ENCODE measurements at places on chromosomes 6 and 20.

DNA sequence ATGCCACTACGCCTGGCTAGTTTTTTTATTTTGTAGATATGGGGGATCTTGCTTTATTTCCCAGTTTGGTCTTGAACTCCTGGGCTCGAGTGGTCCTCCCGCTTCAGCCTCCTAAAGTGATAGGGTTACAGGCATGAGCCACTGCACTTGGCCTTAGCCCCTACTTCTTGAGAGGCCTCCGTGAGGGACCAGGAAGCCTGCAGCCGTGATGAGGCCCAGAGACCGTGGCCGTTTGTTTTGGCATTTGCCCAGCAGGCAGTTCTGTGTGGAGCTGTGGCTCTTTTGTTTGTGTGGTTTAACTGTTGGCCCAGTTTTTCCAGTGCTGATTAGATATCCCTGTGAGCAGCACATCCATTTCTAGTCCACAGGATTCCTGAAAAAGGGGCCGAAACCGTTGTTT is 39.8 kb downstream of the SRSF3 start:
- no peak for DNase-seq

DNA sequence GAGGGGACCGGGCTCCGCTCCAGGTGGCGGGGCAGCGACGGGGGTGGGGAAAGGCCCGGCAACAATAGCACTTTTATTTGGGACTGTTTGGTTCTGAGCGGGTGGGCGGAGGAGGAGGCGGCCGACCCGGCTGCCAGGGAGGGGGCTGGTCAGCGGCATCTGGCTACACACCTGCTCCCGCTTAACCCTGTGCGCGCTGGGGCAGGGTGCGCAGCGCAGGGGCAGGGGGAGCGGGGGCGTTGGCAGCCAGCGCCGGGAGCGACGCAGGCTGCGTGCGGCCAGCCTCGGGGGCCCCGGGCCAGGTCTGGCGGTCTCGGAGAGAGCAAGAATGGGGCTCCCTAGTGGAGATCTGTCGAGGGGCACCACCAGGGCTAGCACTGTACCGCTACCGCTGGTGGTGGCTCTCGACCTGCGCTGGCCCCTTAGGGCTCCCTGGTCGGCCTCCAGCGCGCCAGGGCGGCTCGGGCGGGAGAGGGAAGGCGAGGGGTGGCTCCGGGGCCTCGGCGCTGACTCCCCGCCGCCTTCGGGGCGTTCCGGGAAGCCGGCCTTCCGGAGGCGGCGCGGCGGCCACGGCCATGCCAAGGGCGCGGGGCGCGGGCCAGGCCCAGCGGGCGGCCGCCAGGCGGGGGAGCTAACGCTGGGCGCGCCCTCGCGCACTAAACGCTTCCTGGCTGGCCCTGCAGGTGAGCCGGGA is 92.4 kb downstream of the NCR2 start:
- DNase-seq: peak; percentile 63

DNA sequence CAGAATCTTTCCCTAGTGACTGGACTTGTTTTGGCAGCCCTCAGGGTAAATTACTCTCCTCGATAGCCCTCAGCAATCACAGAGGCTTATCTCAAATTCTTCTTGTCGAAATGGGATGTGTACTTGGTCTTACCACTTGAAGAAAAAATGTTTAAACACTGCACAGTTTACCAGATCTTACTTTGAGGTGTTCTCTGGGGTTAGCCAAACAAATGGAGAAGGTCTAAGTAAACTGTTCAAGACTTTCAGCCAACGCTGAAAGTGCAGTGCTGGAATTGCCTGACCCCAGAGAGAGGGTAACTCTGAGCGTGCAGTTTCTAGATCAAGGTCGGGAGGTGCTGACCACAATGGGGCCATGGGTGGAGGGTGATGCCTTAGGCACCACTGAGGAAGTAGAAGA is 39.2 kb downstream of the MYLIP start:
- no peak for DNase-seq

GRCh38 chr6:135022050-135022697 is 32.4 kb downstream of the HBS1L start:
- DNase-seq: no peak

DNA sequence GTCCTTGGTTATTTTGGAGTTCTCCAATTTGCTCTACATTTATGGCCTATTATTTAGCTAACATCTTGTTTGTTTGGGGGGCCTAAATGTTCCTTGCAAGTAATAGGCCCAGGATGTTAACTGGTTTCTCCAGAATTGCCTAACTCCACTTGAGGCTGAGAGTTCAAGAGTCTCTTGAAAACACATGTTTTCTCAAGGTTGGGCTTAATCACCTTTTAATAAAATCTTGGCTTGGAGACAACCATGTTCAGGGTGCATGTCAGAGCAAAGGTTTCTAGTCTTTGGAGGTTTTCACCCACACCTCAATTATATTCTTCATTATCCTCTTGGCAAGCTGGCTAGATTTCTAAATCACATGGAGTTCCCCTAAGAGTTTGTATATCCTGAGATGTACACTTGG is 54.2 kb downstream of the KLHL31 start:
- DNase-seq: no peak

- DNase-seq: no peak
Observed at GRCh38 chr6:13373488-13373886, 45.1 kb upstream of the TBC1D7 start.

- no peak for DNase-seq
Observed at GRCh38 chr6:35341557-35341956, 801 bp upstream of the PPARD start.

GRCh38 chr6:142695016-142695415 is 250.0 kb downstream of the HIVEP2 start:
- DNase-seq: no peak

DNA sequence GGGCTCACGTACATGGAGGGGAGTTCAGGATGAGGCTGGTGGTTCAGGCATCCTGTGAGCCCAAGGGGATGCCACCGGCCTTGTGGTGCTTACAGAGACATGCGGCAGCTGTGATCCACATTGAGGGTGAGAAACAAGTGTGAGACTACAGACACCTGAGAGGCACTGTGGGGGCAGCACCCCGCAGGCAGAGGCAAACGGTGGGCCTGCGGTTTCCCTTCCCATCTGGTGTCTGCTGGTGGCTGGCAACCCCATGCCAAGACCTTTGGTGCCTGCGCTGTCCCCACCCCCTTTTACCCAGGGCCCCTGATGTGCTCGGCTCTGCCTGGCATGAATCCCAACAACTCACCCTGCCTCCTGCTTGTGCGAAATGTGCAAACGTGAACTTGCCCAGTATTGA is 42.0 kb downstream of the ERMARD start:
- DNase-seq: no peak

DNA sequence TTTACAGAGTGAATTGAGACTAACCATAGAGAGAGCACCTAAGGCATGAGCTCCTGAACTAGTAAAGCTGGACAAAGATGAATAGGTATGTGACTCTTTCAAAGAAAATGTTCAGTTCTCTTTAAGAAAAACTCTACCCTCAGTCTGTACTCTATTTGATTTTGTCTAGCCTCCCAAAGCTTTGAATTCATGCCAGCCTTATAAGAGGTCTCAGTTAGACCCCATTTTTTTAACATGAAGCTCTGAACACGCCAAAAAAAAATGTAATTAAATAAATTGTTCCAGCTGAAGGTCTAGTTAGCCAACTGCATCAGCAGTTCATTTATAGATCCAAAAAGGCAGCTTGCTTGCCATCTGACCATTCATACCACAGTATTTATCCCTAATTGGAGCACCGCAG is 71.6 kb downstream of the COL9A1 start:
- DNase-seq: no peak

GRCh38 chr6:165716886-165717285 is 53.8 kb upstream of the PDE10A start:
- no peak for DNase-seq

DNA sequence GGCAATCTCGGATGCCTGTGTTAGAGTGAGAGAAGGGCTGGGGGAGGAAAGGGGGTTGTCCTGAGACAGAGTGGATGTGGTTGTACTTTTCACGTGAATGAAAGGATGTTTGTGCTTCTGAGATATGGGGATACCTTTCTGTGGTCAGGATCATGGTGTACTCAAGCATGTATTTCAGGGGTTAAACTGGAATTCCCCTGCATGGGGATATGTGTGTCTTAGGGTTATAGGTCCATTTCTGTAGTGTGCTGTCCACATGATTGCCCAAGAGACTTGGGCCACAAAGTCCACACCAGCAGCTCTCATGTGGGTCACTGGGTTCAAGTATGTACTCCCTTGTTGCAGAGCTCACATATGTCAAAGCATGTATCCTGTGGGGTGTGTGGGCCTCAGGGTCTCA is 10.5 kb downstream of the SYNGAP1 start:
- DNase-seq: no peak

GRCh38 chr6:3088968-3089367 is 20.7 kb downstream of the RIPK1 start:
- no peak for DNase-seq

GRCh38 chr6:39083231-39083634 is 31.8 kb downstream of the SAYSD1 start:
- no peak for DNase-seq

DNA sequence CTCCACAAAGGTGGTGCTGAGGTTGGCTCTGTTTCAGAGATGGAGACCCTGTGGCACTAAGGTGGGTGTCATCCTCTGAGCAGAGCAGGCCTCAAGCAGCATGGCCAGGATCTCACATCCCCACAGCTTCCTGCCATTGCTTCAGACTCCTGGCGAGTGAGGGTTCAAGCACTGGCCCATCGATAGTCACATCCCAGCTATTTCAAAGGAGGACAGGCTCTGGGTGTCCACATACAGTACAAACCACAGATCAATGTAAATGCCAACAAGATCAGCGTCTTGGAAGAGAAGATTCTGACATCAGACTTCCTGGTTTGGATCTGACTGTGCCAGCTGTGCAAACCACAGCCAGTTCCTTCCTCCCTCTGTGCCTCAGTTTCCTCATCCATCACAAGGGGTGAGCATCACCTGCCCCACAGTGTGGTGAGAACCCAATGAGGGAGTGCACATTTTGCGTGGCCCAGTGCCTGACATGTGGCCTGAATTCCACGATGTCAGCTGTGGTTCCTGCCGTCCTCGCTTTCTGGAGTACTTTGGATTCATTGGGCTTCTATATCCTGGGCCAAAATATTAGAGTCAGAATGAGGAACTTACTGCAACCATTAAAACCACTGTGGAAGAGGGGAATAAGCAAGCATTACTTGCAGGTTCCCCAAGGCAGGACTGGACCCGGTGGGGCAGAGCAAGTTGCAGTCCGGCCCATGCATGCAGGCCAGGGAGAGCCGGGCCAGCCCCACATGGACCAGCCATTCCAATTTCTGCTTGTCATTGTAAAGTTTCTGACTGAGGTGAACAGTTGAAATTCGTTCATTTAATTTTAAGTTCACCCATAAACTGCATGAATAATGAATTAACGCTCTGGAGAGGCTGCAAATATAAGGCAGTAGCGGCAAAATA is 236.0 kb downstream of the TTLL2 start:
- DNase-seq: no peak

- DNase-seq: no peak
Observed at GRCh38 chr6:167089243-167090142, 33.4 kb upstream of the CCR6 start.

DNA sequence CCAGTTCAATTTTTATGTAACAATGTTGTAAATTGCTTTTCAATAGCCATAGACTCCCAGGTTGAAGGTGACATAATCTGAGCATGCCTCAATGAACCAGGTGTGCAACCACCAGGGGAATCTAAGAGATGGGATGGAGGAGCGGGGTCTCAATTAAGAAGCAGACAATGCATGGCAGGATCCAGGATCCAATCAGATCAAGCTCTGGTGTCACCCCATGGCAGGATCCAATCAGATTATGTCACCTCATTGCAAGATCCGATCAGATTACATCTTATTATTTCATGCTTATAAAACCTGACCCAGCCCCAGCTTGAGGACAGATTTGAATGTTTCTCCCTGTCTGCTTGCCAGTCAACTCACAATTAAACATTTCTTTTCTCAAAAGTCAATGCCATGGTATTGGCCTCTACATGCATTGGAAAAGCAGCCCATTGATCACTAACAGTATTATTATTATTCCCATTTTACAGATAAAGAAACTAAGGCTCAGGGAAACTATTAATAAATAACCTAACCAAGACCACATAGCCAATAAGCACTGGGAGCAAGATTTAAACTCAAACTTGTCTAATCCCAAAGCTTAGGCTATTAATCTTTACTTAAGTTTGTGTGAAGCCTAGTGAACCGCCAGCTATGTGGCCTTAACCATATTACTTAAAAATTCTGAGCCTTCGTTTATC is 14.3 kb upstream of the SIRT5 start:
- DNase-seq: no peak

DNA sequence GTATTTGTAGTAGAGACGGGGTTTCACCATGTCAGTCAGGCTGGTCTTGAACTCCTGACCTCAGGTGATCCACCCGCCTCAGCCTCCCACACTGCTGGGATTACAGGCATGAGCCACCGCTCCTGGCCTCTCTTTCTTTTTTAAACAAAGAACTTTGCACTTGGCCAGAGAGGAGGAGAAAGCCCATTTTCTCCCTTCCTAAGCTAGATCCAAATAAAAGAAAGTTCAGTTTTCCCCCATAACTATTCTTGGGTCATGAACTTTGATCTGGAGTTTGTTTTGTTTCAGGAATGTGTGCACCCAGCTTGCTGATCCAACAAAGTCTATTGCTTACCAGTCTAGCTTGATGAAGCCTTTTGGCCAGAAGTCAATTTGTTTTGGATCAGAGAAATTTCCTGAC is 23.4 kb downstream of the KCNS1 start:
- DNase-seq: no peak

DNA sequence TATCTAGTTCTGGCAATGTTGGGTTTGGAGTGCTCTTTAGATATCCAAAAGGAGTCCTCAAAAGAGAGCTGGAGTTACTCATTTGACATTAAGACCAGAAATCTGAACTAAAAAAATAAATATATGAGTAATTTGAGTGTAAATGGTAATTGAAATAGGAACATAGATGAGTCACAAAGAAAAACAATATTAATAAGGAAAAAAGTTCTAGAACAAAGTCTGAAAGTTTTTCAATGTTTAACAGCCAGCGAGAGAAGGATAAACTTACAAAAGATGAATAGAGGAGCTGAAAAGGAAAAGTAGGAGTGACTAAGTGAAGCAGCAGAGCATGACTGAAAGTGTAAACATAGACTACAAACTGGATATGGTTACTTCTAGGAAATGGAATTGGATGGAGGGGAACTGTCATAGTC is 46.8 kb downstream of the EPM2A start:
- no peak for DNase-seq

DNA sequence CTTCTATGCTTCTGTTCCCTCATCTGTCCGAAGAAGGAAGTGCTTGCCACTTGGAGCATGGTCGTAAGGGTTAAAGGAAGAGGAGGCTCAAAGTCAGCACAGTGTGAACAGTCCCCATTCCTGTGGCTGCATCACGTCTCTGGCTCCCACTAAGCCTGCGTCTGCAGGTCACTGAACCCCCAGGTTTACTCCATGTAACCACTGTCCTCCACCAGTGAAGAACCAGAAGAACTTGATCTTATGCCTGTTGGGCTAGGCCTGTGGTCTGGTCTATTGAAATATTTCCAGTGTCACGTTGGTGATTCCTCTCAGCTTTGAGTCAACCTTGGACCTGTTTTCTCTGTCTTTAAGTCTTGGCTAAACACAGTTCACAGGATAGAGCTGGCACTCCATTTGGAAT is 45.9 kb upstream of the SCP2D1 start:
- no peak for DNase-seq

GRCh38 chr20:15655295-15655874 is 917.9 kb downstream of the KIF16B start:
- DNase-seq: no peak

Data from GM10248 (cell line).